ENCODE measurements at places on chromosomes 2 and 18.

- DNase-seq = no peak
Observed at GRCh38 chr2:106197878-106198277, 3.8 kb upstream of the UXS1 start.

GRCh38 chr2:213098612-213099011, 52.8 kb downstream of the IKZF2 start:
- DNase-seq = no peak

GRCh38 chr2:119126650-119127049, 31.9 kb downstream of the C1QL2 start:
- DNase-seq = no peak

GRCh38 chr2:232593982-232594381, 39.4 kb upstream of the EFHD1 start:
- DNase-seq = no peak

DNA sequence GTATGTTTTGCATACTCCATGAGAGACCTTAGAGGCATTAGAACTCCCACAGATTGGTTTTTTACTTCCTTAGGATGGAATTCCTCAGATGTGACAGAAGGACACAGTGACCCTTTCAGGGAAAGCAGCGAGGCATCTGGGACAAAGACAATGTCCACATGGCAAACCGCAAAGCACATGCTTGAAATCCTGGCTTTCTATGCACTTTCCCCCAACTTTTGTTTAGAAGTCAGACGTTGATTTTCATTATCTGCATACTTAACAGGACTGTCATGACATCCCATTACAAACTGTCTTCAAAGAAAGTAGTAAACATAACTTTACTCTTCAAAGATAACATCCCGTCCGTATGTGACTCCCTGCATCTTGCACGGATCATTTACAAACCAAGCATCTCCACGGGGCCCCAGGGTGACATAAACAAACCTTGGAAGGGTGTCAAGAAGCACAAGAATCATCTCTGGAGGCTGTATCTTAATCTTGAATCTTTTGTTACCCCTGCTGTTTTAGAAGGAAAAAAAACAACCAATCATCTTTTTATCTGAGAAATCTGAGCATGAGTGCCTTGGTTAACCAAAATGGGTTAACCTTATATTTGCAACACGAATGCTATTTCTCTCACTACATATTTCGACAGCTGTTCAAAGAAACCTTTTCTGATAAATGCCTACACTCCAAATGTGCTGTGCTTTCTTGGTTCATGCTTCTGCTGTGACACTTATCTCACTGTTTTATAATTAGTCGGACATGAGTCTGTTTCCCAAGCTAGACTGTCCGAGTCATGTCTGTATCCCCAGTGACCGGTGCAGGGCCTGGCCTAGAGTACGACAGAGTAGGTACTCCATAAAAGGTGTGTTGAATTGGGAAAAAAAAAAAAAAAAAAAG, 90.8 kb downstream of the CCBE1 start:
- DNase-seq = no peak

DNA sequence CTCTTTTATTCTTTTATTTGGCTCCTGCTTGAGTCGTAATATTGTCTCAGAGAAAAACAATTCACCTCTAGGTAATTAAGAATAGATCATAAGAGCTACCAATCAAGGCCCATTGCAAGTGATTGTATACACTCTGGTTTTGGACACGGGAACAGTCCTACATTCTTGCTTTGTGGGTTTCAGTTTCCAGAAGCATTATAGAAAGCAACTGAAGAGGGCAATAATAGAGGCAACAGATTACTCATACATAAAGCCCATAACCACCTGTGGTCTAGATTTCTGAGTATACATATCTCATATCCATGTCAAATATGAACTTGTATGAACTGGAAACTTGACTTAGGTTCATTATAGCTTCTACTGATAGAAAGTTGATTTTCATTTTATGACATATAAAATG, 65.4 kb downstream of the DIS3L2 start:
- no peak for DNase-seq

GRCh38 chr2:176188774-176189680, 559 bp downstream of the HOXD1 start:
- DNase-seq = no peak

GRCh38 chr2:33184041-33184440, 237.3 kb downstream of the LTBP1 start:
- no peak for DNase-seq

- no peak for DNase-seq
Observed at GRCh38 chr2:205834796-205835195, 152.5 kb downstream of the NRP2 start.

- DNase-seq = no peak
Observed at GRCh38 chr2:341912-342311, 54.0 kb upstream of the ALKAL2 start.

GRCh38 chr2:42906557-42907411, 114.4 kb upstream of the HAAO start:
- DNase-seq = no peak

GRCh38 chr18:811182-811891, 705 bp downstream of the YES1 start:
- DNase-seq = no peak

DNA sequence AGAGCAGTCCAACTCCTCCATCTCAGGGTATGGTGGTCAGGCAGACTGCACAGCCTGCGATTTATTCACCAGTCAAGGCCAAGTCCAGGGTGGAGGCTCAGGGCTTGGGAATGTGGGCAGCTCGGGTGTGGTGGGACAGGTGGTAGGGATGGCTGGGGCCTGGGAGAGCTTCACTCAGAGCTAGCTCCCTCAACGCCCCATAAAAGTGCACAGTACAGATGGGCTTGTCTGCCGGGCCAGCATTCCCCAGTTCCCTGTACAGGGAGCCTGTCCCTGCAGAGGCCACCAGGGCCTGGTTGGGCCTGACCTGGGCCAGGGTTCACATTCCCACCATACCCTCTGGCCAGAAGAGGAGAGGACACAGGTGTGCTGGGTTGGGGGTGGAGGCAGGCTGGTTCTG, 49.2 kb upstream of the OTOS start:
- no peak for DNase-seq

GRCh38 chr2:191417746-191418145, 172.5 kb downstream of the MYO1B start:
- DNase-seq = no peak

- DNase-seq = no peak
Observed at GRCh38 chr2:111957872-111958354, 59.5 kb downstream of the MERTK start.

DNA sequence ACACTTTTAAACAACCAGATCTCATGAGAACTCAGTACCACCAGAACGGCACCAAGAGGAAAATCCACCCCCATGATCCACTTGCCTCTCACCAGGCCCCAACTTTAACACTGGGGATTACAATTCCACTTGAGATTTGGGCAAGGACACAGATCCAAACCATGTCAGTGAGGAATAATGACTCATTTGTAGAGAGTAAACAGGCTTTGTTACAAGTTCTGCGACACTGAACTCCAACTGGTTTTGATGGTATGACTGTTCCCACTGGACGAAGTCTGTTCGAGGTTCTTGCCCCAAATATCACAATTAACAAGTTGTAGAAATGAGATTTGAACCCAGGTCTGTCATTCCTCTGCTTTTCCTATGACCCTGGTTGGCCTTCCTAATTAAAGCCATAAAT, 718.1 kb upstream of the ID2 start:
- DNase-seq = no peak

- no peak for DNase-seq
Observed at GRCh38 chr18:9697121-9697520, 11.0 kb upstream of the RAB31 start.

DNA sequence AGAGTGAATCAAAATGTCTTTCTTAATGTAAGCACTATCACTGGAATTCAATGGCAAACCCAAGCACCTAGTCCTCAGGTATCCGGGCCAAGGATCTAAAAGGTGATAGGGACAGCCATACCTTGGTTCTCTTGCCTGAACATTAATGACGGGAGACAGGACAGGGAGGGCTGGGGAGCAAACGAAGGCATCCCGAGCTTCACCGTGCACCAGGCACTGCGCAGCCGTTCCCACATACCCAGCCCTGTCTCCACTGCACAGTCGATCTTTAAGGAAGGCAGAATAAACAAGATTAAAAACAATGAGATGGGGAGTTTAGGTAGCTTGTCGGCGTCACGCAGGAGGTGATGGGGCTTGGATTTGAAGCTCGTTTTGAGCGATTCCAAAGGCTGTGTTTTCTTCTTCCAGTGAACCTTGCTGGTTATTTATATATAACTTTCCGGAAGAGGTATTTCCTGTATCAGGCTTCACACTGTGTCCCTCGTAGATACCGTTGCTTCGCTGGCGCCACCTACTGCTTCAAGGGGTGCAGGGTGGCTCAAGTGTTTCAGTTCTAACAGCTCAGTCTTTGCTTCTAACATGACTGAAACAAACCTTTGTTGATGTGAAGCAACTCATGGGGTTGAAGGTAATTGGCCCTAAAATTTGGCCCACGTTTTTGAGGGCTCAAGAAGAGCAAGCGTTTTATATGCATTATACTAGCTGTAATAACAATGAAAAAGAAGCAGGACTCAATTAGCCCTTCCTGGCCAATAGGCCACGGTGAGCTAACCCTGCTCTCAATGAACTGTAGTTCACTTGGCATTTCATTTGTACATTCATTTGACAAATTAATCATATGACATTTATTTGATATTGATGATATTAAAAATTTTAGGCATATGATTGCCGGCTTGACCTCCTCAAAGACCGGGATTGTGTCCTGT, 77.4 kb downstream of the DCDC2C start:
- DNase-seq = peak; percentile 40

- DNase-seq = no peak
Observed at GRCh38 chr2:38484957-38485356, 107.9 kb upstream of the ATL2 start.

- DNase-seq = peak; percentile 14
Observed at GRCh38 chr2:176088048-176088936, 4.2 kb upstream of the HOXD13 start.

DNA sequence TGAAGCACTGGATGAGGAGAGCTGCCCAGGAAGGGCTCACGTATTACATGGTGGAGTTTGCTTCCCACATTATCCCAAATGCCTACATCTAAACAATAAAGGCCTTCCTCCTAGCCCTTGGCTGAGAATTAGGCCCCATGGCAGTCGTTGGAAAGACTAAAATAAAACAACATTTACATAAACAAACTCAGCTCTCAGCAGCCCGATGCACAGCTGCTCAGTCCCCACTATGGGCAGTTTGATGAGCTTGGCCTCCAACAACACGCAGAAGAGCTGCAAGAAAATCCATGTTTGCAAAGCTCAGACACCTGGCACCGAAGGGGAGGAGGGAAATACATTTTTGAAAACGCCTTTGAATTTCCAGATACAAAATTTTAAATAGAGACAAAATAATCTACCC, 352.4 kb downstream of the EIPR1 start:
- DNase-seq = no peak

DNA sequence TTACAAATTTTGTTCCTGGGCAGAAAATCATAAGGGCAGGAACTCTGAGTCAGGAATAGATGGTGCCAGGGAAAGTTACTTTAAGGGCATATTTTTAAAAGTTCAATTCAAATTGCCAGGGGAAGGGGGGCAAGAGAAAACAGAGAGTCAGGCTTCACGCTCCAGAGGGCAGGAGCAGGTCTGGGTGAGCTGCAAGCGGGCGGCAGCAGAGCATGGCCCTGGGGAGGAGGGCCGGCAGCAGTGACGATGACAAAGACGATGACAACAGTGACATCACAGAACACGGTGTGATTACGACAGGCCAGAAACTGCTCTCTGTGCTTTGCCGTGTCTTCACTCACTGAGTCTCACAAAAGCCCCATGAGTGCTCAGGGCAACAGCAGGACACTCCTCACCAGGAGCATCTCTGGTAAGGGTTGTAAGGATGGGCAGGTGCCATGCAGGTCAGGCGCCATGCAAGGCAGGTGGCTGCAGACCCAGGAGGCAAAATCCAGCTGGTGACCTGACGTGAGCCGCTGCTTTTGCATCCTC, 23.3 kb downstream of the CHST10 start:
- DNase-seq = no peak

GRCh38 chr2:69600425-69600824, 43.1 kb downstream of the AAK1 start:
- no peak for DNase-seq

DNA sequence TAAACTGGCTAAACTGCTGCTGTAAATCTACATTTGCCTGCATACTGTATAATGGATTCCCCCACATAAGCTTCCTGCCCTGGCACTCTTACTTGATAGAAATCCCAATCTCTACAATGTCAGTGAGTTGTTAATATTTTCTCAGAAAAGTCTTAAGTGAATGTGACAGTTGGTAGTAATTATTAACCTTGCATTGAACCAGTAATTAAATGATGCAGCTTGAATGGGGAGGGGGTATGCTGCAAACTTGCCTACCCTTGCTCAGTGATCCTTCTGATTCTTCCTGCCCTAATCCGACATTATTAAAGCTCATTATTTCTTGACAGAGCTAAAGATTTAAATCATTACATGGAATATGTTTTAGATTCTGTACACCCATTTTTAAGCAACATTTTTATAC, 119.0 kb upstream of the CDH7 start:
- no peak for DNase-seq

GRCh38 chr2:45168711-45169338, 159.6 kb upstream of the SIX2 start:
- DNase-seq = no peak

GRCh38 chr2:132438691-132439090, 22.1 kb downstream of the GPR39 start:
- no peak for DNase-seq

GRCh38 chr2:23457990-23458682, 73.2 kb downstream of the KLHL29 start:
- no peak for DNase-seq

- peak; percentile 55 for DNase-seq
Observed at GRCh38 chr2:144454466-144455287, 65.2 kb downstream of the ZEB2 start.

DNA sequence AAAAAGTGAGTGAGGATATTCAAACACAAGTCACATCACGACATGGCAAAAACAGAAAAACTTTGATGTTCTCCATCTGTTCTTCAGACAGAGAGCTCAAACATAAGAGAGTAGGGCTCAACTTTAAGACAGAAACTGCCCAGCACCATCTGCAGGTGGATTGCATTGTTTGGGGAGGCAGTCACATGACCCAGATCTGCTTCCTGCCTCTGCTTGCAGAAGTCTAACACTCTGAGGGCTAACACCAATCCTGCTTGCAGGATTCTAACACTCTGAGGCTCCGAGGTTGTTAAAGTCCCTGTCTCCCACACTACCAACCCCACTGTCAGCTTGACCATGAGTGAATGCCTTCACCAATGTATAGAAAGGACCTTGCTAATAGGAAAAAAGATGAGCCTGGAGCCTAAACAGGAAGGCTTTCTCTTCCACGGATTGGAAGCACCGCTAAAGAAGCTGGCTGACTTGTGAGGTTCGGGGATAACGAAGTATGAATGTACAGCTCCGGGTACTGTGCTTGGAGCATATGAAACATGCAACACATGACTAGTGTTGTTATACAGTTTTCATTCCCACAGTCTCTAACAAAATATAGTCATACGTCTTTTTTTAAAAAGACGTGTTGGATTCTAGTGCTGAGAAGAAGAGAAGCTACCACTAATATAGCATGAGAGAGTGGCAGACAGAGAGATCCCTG, 176.6 kb upstream of the CREB1 start:
- DNase-seq = peak; percentile 29

GRCh38 chr2:149564097-149564496, 23.5 kb downstream of the MMADHC start:
- no peak for DNase-seq

- no peak for DNase-seq
Observed at GRCh38 chr18:73942081-73942625, 205.5 kb downstream of the FBXO15 start.

Data from CD4-positive, alpha-beta T cell treated with Interleukin-15 for 4 hours (primary cell).